ENCODE measurements at places on chromosomes 1 and 21. TPM values are rescaled to one million over a fixed set of nuclear protein-coding genes. Genes with fewer than 3 reads are reported as not detected.

GRCh38 chr1:201138311-201138840 lies 11.4 kb upstream of the ASCL5 start:
- no peak for DNase-seq
- no peaks in the 10 kb centered on the region for H3K4me1 ChIP-seq
- H3K4me3 ChIP-seq = no peak overlapping the region
- no peaks in the 10 kb centered on the region for H3K27me3 ChIP-seq
- H3K27ac ChIP-seq = no peak overlapping the region

DNA sequence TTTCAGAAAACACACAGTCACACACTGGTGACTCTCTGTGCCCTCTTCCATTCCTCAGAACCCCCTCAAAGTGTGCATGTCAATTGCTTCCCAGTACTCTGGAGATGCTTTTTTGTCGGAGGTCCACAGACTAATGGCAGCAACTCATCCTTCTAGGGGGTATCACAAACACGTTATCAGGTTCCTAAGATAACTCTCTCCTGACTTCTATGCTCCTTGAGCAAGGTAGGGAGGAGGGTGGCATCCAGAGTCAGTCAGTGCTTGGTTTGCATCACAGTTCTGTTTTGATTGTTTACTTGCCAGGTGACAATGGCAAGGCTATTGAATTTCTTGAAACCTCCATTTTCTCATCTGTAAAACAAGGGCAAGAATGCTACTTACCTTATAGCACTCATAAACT lies 39.4 kb upstream of the DYNLT5 start:
- no peaks in the 10 kb centered on the region for H3K4me1 ChIP-seq
- H3K4me3 ChIP-seq = no peak overlapping the region
- H3K27me3 ChIP-seq = no peaks in the 10 kb centered on the region
- no peaks in the 10 kb centered on the region for H3K36me3 ChIP-seq

- no peak for DNase-seq
- no peaks in the 10 kb centered on the region for H3K36me3 ChIP-seq
- no peak overlapping the region for H3K27ac ChIP-seq
- H3K4me1 ChIP-seq = no peaks in the 10 kb centered on the region
Observed at GRCh38 chr1:3965693-3966092, 65.6 kb upstream of the C1orf174 start.

GRCh38 chr1:112707221-112708001 lies 484 bp upstream of the RHOC start:
- peak overlapping the region; percentile 84 for H3K4me3 ChIP-seq
- H3K27me3 ChIP-seq = peaks cover under 1% of the 10 kb centered on the region
- peak; percentile 97 for DNase-seq
- H3K27ac ChIP-seq = no peak overlapping the region
- H3K4me1 ChIP-seq = peaks cover 15% of the 10 kb centered on the region
- H3K36me3 ChIP-seq = peaks cover 20% of the 10 kb centered on the region

GRCh38 chr1:87140831-87141540 lies 187.7 kb upstream of the LMO4 start:
- H3K4me3 ChIP-seq = no peak overlapping the region
- DNase-seq = no peak
- H3K36me3 ChIP-seq = no peaks in the 10 kb centered on the region
- H3K4me1 ChIP-seq = no peaks in the 10 kb centered on the region

DNA sequence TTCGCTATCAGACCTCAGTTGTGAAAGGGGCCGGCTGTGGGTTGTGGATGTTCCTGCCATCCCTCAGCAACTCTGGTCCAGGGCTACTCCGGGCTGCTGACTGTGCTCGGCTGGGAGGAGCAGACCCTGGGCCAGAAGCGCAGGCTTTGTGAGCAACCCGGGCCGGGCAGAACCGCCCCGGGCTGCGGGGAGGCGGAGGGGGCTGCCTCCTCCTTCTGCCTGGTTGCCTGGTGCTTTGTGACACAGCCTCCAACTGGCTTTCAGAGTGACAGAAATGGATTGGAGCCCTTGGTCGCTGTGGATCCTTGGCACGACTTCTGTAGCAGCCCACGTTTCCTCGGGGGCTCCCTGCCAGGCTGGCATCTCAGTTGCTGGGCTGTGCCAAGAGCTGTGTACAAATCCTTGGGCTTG lies 10.0 kb downstream of the DRAXIN start:
- no peaks in the 10 kb centered on the region for H3K27me3 ChIP-seq
- no peak for DNase-seq
- no peak overlapping the region for H3K4me3 ChIP-seq
- peaks cover 3% of the 10 kb centered on the region for H3K4me1 ChIP-seq
- H3K27ac ChIP-seq = peak overlapping the region; percentile 79

MTMR11 gene
- 5.3 TPM for total RNA-seq

ALDH4A1 gene
- total RNA-seq = 8.0 TPM

CDA gene
- total RNA-seq = 1.3 TPM

Data from endodermal cell (in vitro differentiated cells).